COR-L47 (cell line): ENCODE measurements at places on chromosomes 7 and 10.

- DNase-seq: no peak
These were observed 103.7 kb upstream of the VWC2 start for GRCh38 chr7:49669692-49670260.

DNA sequence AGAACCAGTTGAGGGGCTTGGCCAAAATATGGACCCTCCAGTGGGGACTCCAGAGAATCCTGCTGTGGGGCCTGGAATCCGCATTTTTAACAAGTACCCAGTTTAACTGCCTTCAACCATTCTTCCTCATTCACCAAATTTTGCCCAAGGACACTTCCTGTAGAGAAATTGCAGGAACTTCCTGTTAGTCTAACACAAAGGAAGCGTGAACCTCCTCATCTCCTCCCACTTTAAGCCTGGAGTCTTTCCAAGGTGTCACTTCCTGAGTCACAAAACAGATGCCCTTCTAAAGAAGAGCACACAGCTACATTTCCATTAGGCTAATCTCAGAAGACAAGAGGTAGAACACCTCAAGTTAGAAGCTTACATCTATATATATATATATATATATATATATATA, 188.4 kb downstream of the PPP1R17 start:
- no peak for DNase-seq

DNA sequence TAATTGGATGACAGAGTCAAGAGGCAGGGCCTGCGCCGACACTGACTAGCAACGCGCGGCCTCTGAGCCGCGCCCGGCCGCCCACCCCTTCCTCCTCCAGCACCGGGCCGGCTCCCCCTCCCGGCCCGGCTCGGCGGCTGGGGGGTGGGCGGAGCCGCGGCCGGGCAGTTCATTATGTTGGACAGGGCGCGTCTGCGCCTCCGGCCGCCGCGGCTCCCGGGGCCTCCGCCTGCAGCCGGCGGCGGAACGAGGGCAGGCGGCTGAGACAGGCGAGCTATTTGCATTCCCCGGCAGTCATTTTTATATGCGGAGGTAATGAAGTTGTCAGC, 106.7 kb downstream of the SNX10 start:
- DNase-seq: peak; percentile 47

DNA sequence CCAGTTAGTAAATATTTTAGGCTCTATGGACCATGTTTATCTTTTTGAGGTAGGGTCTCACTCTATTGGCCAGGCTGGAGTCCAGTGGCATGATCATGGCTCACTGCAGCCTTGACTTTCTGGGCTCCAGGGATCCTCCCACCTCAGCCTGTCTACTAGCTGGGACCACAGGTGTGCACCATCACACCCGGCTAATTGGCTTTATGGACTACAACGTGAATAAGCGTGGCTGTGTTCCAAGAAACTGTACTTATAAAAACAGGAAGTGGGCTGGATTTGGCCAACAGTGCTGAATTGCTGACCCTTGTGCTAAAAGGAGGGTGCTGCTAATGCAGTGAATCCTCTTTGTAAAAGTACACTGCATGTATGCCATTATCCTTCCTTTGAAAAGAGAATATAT, 111.7 kb upstream of the CDK13 start:
- peak; percentile 96 for DNase-seq

DNA sequence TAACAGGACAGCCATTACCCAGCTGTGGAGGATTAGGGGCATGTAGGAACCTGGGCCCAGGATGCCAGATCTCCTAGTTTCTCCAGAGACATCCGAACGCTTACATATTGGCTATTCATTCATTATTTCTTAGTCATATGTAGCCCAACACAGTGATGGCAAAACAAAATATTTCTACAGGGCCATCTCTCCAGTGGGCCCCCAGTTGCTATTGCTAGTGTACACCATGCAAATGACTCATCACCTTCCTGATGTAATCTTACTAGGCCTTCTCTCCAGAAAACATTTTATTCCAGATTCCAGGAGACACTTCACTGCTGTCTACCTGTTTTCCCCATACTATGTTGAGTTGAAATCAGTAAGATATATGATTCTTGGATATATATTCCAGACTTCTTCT, 201.7 kb downstream of the PLXDC2 start:
- DNase-seq: no peak

DNA sequence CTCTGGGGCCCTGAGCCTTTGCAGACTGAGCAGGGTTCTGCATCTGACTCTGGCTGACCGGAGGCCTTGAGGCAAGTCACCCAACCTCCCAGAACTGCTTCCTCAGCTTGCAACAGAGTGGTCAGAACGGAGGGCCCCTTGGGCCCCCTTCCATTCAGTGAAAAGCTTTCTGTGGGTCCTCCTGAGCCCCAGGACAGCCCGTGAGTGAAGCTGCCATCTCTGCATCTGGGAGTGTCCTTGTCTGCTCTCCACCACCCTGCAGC, 224.7 kb downstream of the DNAJB6 start:
- no peak for DNase-seq

DNA sequence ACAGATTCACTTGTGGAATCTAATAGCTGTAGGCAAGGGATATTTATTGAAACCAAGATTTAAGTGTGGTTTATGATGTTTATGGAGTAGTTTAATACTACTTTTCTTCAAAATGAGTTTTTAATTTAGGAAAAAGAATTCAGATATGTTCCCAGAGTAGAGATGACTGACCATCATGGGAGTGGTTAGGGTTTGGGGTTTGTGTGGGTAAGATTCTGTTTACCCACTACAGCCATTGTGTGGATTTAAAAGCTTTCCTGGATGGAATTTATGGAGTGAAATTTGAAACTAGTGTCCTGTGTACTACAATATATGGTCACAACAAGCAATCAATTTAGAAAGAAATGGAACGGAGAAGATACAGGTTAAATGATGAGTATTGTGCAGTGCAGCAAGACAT, 453.5 kb downstream of the AUTS2 start:
- DNase-seq: no peak

GRCh38 chr10:116886772-116887171, 37.5 kb downstream of the ENO4 start:
- DNase-seq: no peak

- DNase-seq: no peak
These were observed 79.3 kb downstream of the WIPF3 start for GRCh38 chr7:29885626-29886025.

DNA sequence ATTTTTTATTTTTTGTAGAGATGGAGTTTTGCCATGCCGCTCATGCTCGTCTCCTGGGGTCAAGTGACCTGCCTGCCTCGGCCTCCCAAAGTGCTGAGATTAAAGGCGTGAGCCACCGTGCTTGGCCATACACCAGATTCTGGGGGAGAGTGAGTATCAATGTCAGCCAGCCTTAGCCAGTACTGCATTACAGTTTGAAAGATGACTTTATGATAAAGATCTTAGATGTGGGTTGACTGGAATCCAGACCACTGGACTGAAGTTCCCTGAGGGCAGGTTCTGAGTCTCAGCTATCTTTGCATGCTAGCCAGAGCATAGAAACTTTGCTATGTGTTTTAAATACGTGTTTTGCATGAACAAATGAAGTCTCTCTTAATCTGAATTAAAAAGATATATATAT, 117.2 kb upstream of the EFCAB10 start:
- DNase-seq: no peak

- no peak for DNase-seq
These were observed 201.4 kb downstream of the TNS3 start for GRCh38 chr7:47380325-47381133.

GRCh38 chr7:44072364-44073231, 7.2 kb upstream of the PGAM2 start:
- peak; percentile 86 for DNase-seq

- DNase-seq: no peak
These were observed 1.9 kb downstream of the UBN2 start for GRCh38 chr7:139232904-139233303.

GRCh38 chr7:44291066-44291732, 34.2 kb downstream of the CAMK2B start:
- no peak for DNase-seq
